ENCODE measurements at places on chromosomes 6 and 20. TPM values are rescaled to one million over a fixed set of nuclear protein-coding genes. Genes with fewer than 3 reads are reported as not detected.

DNA sequence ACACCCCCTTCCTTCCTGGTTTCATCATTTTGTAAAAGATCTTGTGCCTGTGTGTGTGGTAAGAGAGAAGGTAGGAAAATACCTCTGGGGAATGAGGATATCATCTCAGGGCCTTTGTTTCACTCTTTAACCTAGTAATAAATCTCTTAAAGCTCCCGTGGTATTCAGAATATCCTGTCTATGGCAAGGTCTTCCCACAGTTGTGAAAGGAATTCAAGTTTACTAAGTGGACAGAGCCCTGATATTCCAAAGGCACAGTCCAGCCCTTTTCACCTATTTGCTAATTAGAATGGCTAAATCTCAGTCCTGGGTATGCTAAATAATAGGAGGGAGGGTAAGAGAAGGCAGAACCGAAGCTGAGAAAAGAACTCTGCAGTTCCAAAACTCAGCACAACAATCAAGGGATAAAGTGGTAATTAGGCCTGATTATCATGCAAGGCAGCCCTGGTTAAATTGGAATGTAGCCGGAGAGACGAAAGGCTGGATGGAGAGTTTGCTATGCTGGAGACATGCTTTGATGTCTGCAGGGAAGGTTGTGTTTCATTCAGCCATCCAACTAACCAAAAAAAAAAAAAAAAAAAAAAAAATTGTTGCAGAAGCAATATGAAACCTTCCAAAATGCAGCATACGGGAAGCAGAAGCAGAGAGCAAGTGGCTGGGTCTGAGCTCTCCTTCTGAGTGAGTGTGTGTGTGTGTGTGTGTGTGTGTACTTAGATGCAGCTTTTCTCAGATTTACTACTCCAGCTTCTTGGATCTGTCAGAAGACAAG is 28.5 kb upstream of the PIM1 start:
- no peaks in the 10 kb centered on the region for H3K4me1 ChIP-seq
- no peaks in the 10 kb centered on the region for H3K36me3 ChIP-seq
- H3K4me3 ChIP-seq: no peak overlapping the region

C6orf52 gene
- 1.2 TPM for total RNA-seq

SLA2 gene
- total RNA-seq: 0.39 TPM

GRCh38 chr6:42729731-42730130 is 7.3 kb upstream of the PRPH2 start:
- H3K27me3 ChIP-seq: no peaks in the 10 kb centered on the region
- no peaks in the 10 kb centered on the region for H3K36me3 ChIP-seq
- no peak overlapping the region for H3K27ac ChIP-seq
- H3K4me1 ChIP-seq: peaks cover 2% of the 10 kb centered on the region
- H3K4me3 ChIP-seq: no peak overlapping the region

GRCh38 chr20:54450207-54450606 is 25.2 kb upstream of the DOK5 start:
- H3K36me3 ChIP-seq: no peaks in the 10 kb centered on the region
- H3K4me3 ChIP-seq: no peak overlapping the region
- no peak overlapping the region for H3K27ac ChIP-seq
- no peak for DNase-seq

GRCh38 chr6:168221000-168221399 is 98.6 kb downstream of the DACT2 start:
- H3K36me3 ChIP-seq: no peaks in the 10 kb centered on the region
- DNase-seq: no peak
- H3K27ac ChIP-seq: no peak overlapping the region
- no peaks in the 10 kb centered on the region for H3K27me3 ChIP-seq
- H3K4me3 ChIP-seq: no peak overlapping the region
- H3K4me1 ChIP-seq: peaks cover 12% of the 10 kb centered on the region

KIF25 gene
- not detected for total RNA-seq

GMPR gene
- 3.7 TPM for total RNA-seq

CASP8AP2 gene
- total RNA-seq: 5.9 TPM

GRCh38 chr20:50506270-50506579 is 4.0 kb upstream of the PTPN1 start:
- no peak overlapping the region for H3K4me3 ChIP-seq
- no peaks in the 10 kb centered on the region for H3K36me3 ChIP-seq
- no peak overlapping the region for H3K27ac ChIP-seq
- no peak for DNase-seq

- no peaks in the 10 kb centered on the region for H3K27me3 ChIP-seq
- H3K4me1 ChIP-seq: no peaks in the 10 kb centered on the region
- H3K27ac ChIP-seq: no peak overlapping the region
- no peak for DNase-seq
- no peak overlapping the region for H3K4me3 ChIP-seq
Observed at GRCh38 chr20:9035126-9035525, 33.8 kb upstream of the PLCB4 start.

- no peak overlapping the region for H3K4me3 ChIP-seq
- H3K36me3 ChIP-seq: no peaks in the 10 kb centered on the region
- no peaks in the 10 kb centered on the region for H3K27me3 ChIP-seq
Observed at GRCh38 chr6:104572901-104573300, 286.8 kb downstream of the HACE1 start.

DNA sequence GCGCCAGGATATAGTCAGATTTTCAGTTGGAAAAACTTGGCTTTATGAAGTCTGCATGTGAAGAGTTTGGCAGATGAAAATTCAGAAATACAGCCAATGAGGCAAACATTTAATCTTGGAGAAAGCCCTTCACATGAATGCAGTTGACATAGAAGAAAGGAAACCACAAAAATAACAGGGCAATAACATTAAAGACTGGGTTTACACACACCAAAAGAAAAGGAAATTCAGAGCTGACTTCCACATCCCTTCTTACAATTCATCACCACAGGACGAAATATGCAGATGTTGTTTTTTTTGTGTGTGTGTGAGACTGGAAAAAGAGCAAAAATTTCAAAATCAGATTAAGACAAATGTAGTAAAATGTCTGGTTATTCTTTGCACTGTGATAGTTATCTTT is 69.8 kb upstream of the HEY2 start:
- no peaks in the 10 kb centered on the region for H3K4me1 ChIP-seq
- DNase-seq: no peak
- no peak overlapping the region for H3K4me3 ChIP-seq
- no peaks in the 10 kb centered on the region for H3K36me3 ChIP-seq

STMN3 gene
- 0.90 TPM for total RNA-seq

GRCh38 chr20:1900321-1900801 is 5.2 kb downstream of the SIRPA start:
- no peaks in the 10 kb centered on the region for H3K4me1 ChIP-seq
- no peaks in the 10 kb centered on the region for H3K36me3 ChIP-seq
- no peaks in the 10 kb centered on the region for H3K27me3 ChIP-seq
- no peak overlapping the region for H3K27ac ChIP-seq

HS3ST5 gene
- total RNA-seq: not detected

GRCh38 chr6:159736908-159737307 is 9.6 kb downstream of the WTAP start:
- H3K27ac ChIP-seq: no peak overlapping the region
- no peaks in the 10 kb centered on the region for H3K4me1 ChIP-seq
- peaks cover 5% of the 10 kb centered on the region for H3K36me3 ChIP-seq
- no peaks in the 10 kb centered on the region for H3K27me3 ChIP-seq

DNA sequence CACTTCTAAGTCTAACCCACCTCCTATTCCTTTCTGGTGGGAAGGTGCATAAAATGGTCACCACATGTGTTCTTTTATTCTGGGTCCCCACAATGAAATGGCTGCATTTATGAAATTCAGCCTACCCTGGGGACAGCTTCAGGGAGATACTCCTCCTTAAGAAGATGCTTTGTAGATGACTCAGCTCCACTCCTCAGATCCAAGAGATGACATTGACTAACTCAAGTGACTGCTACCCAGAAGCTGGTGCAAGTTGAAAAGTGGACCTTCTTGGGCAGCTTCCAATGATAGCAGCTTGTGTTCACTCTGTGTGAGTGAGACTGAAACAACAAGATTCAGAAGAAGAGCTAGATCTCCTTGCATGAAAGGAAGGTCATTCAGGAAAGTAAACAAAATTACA is 113.4 kb downstream of the SCP2D1 start:
- no peak for DNase-seq
- no peak overlapping the region for H3K4me3 ChIP-seq
- H3K27ac ChIP-seq: no peak overlapping the region
- no peaks in the 10 kb centered on the region for H3K4me1 ChIP-seq
- H3K27me3 ChIP-seq: no peaks in the 10 kb centered on the region

DNA sequence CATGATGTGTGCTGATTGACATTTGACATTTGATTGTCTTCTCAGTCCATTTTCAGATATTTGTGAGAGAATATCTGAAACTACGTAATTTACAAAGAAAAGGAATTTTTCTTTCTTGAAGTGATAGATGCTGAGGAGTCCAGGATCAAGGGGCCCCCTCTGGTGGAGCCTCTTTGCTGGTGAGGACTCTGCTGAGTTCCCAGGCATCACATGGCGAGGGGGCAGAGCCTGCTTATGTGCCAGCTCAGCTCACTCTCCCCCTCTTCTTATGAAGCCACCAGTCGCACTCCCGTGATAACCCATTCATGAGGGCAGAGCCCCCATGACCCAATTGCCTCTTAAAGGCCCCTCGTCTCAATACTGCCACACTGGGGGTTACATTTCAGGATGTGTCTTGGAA is 91.3 kb downstream of the RPP40 start:
- no peak overlapping the region for H3K4me3 ChIP-seq
- H3K27ac ChIP-seq: no peak overlapping the region
- peaks cover 17% of the 10 kb centered on the region for H3K4me1 ChIP-seq
- no peaks in the 10 kb centered on the region for H3K36me3 ChIP-seq
- no peak for DNase-seq

CDS2 gene
- 33.1 TPM for total RNA-seq

WFDC12 gene
- total RNA-seq: not detected

- H3K27ac ChIP-seq: no peak overlapping the region
- H3K27me3 ChIP-seq: no peaks in the 10 kb centered on the region
- H3K4me1 ChIP-seq: no peaks in the 10 kb centered on the region
- DNase-seq: no peak
Observed at GRCh38 chr6:18308070-18308735, 43.9 kb upstream of the DEK start.

- no peak for DNase-seq
- H3K27me3 ChIP-seq: no peaks in the 10 kb centered on the region
- H3K27ac ChIP-seq: no peak overlapping the region
- no peaks in the 10 kb centered on the region for H3K4me1 ChIP-seq
- no peak overlapping the region for H3K4me3 ChIP-seq
Observed at GRCh38 chr6:113960795-113961194, 10.2 kb downstream of the HDAC2 start.

DNA sequence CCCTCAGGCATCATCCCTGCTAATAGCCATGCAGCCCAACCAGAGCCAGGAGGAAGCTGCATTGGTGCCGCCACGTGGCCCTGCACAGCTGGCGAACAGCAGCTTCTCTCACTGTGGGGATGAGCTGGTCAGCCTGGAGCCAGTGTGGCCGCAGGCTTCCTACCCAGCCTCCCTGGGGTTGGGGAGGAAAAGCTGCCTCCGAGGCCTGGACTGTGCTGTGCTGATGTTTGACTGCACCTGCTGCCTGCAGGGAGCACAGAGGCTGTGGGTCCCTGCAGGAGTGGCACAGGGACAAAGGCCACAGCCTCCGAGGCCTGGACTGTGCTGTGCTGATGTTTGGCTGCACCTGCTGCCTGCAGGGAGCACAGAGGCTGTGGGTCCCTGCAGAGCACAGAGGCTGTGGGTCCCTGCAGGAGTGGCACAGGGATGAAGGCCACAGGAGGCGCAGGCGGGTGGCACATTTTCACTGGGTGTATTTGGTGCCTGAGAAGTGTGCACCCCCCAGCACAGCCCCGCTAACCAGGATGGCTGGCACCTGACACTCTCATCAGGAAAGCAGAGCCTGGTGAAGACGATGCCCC is 83.9 kb downstream of the DLL1 start:
- H3K4me3 ChIP-seq: no peak overlapping the region
- H3K4me1 ChIP-seq: no peaks in the 10 kb centered on the region
- no peak overlapping the region for H3K27ac ChIP-seq

- H3K27me3 ChIP-seq: no peaks in the 10 kb centered on the region
- no peaks in the 10 kb centered on the region for H3K4me1 ChIP-seq
- H3K27ac ChIP-seq: no peak overlapping the region
- no peak for DNase-seq
Observed at GRCh38 chr6:89379281-89379680, 26.8 kb upstream of the UBE2J1 start.

DNA sequence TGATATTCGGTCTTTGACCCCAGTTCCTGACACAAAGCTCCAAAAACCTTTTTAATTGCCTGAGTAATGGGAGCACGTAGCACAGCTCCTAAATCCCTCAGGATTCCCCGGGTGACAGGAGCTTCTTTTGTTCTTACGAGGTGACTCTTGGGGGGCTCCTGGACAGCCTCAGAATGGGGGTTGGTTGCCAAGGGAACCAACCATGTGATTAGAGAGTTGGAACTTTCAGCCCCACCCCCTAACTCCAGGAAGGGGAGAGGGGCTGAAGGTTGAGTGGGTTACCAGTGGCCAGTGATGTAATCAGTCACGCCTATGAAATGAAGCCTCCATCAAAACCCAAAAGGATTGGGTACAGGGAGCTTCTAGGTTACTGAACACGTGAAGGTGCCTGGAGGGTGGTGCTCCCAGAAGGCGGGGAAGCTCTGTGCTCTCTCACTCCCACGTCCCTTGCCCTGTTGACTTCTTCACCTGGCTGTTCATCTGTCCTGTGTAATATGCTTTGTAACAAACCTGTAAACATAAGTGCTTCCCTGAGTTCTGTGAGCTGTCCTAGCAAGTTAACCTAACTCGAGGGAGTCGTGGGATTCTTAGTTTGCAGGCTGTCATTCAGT is 89.5 kb downstream of the CHMP4B start:
- no peak overlapping the region for H3K4me3 ChIP-seq
- no peaks in the 10 kb centered on the region for H3K27me3 ChIP-seq
- no peaks in the 10 kb centered on the region for H3K4me1 ChIP-seq
- H3K27ac ChIP-seq: no peak overlapping the region

- peak; percentile 72 for DNase-seq
- H3K4me1 ChIP-seq: no peaks in the 10 kb centered on the region
- no peaks in the 10 kb centered on the region for H3K36me3 ChIP-seq
- H3K27ac ChIP-seq: no peak overlapping the region
- no peaks in the 10 kb centered on the region for H3K27me3 ChIP-seq
Observed at GRCh38 chr6:108798670-108799353, 49.4 kb upstream of the ARMC2 start.
